ENCODE measurements at places on chromosomes 16 and 17.

GRCh38 chr17:19461681-19462080 lies 50.6 kb downstream of the RNF112 start:
- no peak for DNase-seq

GRCh38 chr17:64783031-64783461 lies 120.9 kb upstream of the SMURF2 start:
- DNase-seq = no peak

- DNase-seq = no peak
These were observed 5.0 kb downstream of the PAM16 start for GRCh38 chr16:4345836-4346781.

- DNase-seq = no peak
These were observed 1.5 kb downstream of the HEATR6 start for GRCh38 chr17:60077226-60077625.

DNA sequence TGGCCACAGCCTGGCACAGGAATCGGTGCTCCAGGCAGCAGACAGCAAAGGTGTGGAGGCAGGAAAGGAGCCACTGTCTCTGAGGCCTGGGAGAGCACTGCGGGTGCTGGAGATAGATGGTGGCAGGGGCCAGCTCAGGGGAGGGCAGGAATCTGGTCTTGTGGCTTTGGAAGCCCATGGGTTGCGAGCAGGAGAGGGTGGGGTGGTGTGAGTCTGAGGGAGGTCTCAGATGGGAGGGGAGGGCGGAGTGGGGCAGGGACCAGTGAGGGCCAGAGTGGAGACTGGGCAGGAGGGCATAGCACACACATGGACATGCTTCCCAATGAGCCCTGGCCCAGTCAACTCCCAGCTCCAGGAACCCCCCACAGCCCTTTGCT lies 70.1 kb downstream of the SREBF1 start:
- DNase-seq = peak; percentile 63
